Sigmoid colon (tissue), 7 donors: ENCODE measurements at places on chromosomes 1 and 21. TPM values are rescaled to one million over a fixed set of nuclear protein-coding genes. Genes with fewer than 3 reads are reported as not detected.

DNA sequence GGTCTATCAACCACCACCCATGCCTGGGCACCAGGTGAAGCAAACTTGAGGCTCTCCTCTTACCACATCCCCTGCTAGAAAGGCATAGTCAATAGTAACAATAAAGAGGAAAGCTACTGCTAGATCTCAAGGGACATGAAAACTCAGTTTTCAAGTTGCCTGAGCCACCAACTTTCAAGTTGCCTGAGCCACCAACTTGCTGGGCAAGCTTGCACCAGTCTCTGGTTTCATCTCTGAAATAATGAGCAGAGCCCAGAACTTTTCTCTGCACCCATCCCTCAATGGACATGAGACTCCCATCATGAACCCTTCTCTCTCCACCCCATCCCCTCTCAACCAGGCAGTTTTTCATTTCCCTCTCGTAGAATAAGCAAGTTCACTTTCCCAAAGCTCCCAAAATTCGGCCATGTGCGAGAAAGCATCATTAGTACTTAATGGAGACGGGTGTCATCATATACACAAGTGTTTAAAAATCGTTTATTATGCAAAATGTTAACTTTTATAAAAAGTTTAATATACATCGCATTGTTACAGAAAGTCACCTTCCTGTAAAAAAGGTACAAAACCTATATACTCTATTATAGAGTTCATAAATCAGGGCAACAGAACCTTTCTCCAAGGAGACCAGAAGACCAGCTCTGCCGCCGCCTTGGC lies 1.7 kb downstream of the ID3 start:
- peak overlapping the region; percentile 96 for H3K27ac ChIP-seq
- no peaks in the 10 kb centered on the region for H3K27me3 ChIP-seq
- peak overlapping the region; percentile 74 for H3K4me3 ChIP-seq
- H3K4me1 ChIP-seq: peaks cover 77% of the 10 kb centered on the region

The BRDT gene
- total RNA-seq: not detected

The SLC37A1 gene
- total RNA-seq: 2.3 TPM

- H3K4me1 ChIP-seq: no peaks in the 10 kb centered on the region
- H3K4me3 ChIP-seq: no peak overlapping the region
- no peak for DNase-seq
- H3K27ac ChIP-seq: no peak overlapping the region
- H3K27me3 ChIP-seq: no peaks in the 10 kb centered on the region
Measured at GRCh38 chr1:24337455-24337854, 18.3 kb downstream of the GRHL3 start.

DNA sequence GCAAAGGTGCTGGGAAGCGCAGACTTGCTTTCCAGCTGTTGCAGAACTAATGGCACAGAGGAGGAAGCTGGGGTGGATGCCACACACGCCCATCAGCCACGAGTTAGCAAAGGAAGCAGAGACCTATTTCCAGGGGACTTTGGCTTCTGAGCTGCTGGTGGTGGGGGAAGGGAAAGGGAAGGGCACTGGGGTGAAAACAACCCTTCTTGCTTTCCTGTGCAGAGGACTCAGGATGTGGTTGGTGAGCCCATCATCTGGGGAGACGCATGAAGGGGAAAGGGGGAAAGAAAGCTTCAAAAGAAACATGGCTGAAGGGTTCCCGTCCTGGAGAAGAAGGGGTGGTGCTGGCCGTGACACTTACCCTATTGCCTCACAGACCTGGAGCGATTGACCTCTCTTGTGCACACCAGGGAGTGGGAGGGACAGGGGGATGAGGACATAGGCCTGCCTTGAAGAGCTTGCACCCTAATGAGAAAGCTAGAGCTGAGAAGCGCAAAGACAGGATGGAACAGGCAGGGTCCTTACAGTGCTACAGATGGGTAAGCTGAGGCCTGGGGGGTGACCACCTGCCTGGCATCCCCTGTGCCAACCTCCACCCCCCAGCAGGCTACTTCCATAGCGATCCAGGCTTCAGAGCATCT lies 140.8 kb upstream of the RAB4A start:
- no peak overlapping the region for H3K27ac ChIP-seq
- H3K4me1 ChIP-seq: no peaks in the 10 kb centered on the region
- H3K27me3 ChIP-seq: no peaks in the 10 kb centered on the region
- no peak overlapping the region for H3K4me3 ChIP-seq
- no peaks in the 10 kb centered on the region for H3K36me3 ChIP-seq
- peak; percentile 71 for DNase-seq

GRCh38 chr1:161164901-161165610 lies 1.2 kb upstream of the PPOX start:
- peaks cover 49% of the 10 kb centered on the region for H3K4me1 ChIP-seq
- no peaks in the 10 kb centered on the region for H3K27me3 ChIP-seq
- H3K36me3 ChIP-seq: peaks cover 56% of the 10 kb centered on the region
- no peak for DNase-seq

DNA sequence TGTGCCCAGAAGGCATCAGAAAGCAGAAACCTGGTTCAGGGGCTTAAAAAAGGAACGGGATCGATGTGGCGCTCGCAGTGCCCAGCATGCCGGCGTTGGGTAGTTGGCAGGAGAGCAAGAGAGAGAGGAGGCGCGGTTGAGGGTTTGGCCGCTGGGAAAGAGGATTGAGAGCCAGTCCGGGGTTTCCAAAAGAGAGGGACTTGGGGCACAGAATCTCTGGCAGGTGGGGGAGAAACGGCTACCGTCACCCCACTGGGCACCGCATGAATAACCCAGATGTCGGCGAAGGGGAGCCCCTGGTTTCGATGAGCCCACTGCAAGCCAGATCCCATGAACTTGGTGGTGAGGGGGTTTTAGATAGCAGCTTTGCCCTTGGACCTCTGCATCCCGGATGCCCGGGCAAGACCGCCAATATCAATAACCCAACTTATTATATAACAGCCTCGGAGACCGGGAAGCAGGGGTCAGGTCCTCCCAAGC lies 60.4 kb upstream of the ACOT11 start:
- no peak for DNase-seq
- H3K27ac ChIP-seq: peak overlapping the region; percentile 97
- peak overlapping the region; percentile 57 for H3K4me3 ChIP-seq
- H3K4me1 ChIP-seq: no peaks in the 10 kb centered on the region
- no peaks in the 10 kb centered on the region for H3K27me3 ChIP-seq
- no peaks in the 10 kb centered on the region for H3K36me3 ChIP-seq

- H3K4me1 ChIP-seq: no peaks in the 10 kb centered on the region
- H3K4me3 ChIP-seq: no peak overlapping the region
- H3K36me3 ChIP-seq: no peaks in the 10 kb centered on the region
- no peaks in the 10 kb centered on the region for H3K27me3 ChIP-seq
Measured at GRCh38 chr1:218942431-218942830, 231.2 kb upstream of the LYPLAL1 start.

- peak; percentile 74 for DNase-seq
- peak overlapping the region; percentile 3 for H3K4me3 ChIP-seq
- peak overlapping the region; percentile 97 for H3K27ac ChIP-seq
- H3K27me3 ChIP-seq: no peaks in the 10 kb centered on the region
Measured at GRCh38 chr1:153790966-153791647, 15.9 kb downstream of the SLC27A3 start.

GRCh38 chr1:24776821-24777220 lies 31.6 kb downstream of the CLIC4 start:
- no peaks in the 10 kb centered on the region for H3K4me1 ChIP-seq
- H3K27me3 ChIP-seq: no peaks in the 10 kb centered on the region
- no peak for DNase-seq
- no peaks in the 10 kb centered on the region for H3K36me3 ChIP-seq

GRCh38 chr1:204357551-204358490 lies 1.9 kb downstream of the PLEKHA6 start:
- no peak overlapping the region for H3K4me3 ChIP-seq
- peak overlapping the region; percentile 7 for H3K27ac ChIP-seq
- H3K4me1 ChIP-seq: no peaks in the 10 kb centered on the region
